ENCODE measurements at places on chromosomes 13 and 19. TPM values are rescaled to one million over a fixed set of nuclear protein-coding genes. Genes with fewer than 3 reads are reported as not detected.

SMAD9 gene
- total RNA-seq, result not detected

PCDH17 gene
- not detected for total RNA-seq

OR7D2 gene
- total RNA-seq, result not detected

GSX1 gene
- total RNA-seq, result not detected

RGS9BP gene
- 0.31 TPM for total RNA-seq

NKG7 gene
- total RNA-seq, result 169 TPM

WDR87 gene
- total RNA-seq, result not detected

CAPN12 gene
- total RNA-seq, result 2.7 TPM

MISP3 gene
- total RNA-seq, result 0.25 TPM

OLFM2 gene
- 2.4 TPM for total RNA-seq

NLRP4 gene
- not detected for total RNA-seq

TRPC4 gene
- total RNA-seq, result not detected

PLIN5 gene
- total RNA-seq, result 0.54 TPM

AXL gene
- not detected for total RNA-seq

ZNF878 gene
- total RNA-seq, result not detected

ZNF486 gene
- total RNA-seq, result 4.7 TPM

GPC6 gene
- total RNA-seq, result not detected
